ENCODE measurements at places on chromosomes 6 and 20.

GRCh38 chr6:52186075-52186474 is at the start of gene IL17A:
TSS of gene IL17A (plus strand) at chr6:52186375. CDS start at chr6:52186432, 57 bp downstream.
- no peaks in the 10 kb centered on the region for H3K27me3 ChIP-seq
- H3K4me3 ChIP-seq = no peak within 1 kb of the TSS
- no peak for DNase-seq
- no peaks in the 10 kb centered on the region for H3K36me3 ChIP-seq
- H3K4me1 ChIP-seq = peaks cover 7% of the 10 kb centered on the region

GRCh38 chr20:58956078-58956477 is 25.0 kb upstream of the NELFCD start:
- H3K4me1 ChIP-seq = no peaks in the 10 kb centered on the region
- no peaks in the 10 kb centered on the region for H3K36me3 ChIP-seq
- DNase-seq = no peak
- H3K27me3 ChIP-seq = no peaks in the 10 kb centered on the region

- no peaks in the 10 kb centered on the region for H3K4me1 ChIP-seq
- H3K36me3 ChIP-seq = no peaks in the 10 kb centered on the region
- DNase-seq = peak; percentile 33
- H3K27me3 ChIP-seq = no peaks in the 10 kb centered on the region
- no peak overlapping the region for H3K27ac ChIP-seq
Observed at GRCh38 chr6:152338335-152339125, 298.6 kb downstream of the SYNE1 start.

GRCh38 chr6:91664327-91664959 is 1077.6 kb upstream of the MAP3K7 start:
- H3K27ac ChIP-seq = no peak overlapping the region
- H3K36me3 ChIP-seq = no peaks in the 10 kb centered on the region
- no peaks in the 10 kb centered on the region for H3K4me1 ChIP-seq
- H3K4me3 ChIP-seq = no peak overlapping the region
- no peaks in the 10 kb centered on the region for H3K27me3 ChIP-seq

- no peak for DNase-seq
- H3K4me3 ChIP-seq = no peak overlapping the region
- H3K27me3 ChIP-seq = no peaks in the 10 kb centered on the region
- no peak overlapping the region for H3K27ac ChIP-seq
- no peaks in the 10 kb centered on the region for H3K36me3 ChIP-seq
Observed at GRCh38 chr6:162150295-162150694, 577.3 kb downstream of the PRKN start.

DNA sequence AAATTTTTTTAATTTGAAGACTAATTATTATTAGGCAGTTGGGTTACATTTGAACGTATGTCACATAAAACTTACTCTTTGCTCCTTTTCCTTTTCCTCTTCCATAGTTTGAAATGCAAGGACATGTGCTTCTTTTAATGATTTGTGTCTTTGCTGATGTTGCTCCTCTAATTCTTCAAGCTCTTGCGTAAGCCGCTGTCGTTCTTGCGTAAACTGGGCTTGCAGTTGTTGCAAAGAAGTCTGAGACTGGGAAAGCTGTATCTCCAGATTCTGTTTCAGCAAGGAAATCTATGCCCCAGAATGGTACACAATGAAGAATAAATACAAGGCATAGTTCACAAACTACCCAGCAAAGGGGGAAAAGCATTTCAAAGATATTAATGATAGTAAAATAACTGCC is 45.1 kb upstream of the MCM9 start:
- H3K36me3 ChIP-seq = no peaks in the 10 kb centered on the region
- no peaks in the 10 kb centered on the region for H3K27me3 ChIP-seq
- no peak overlapping the region for H3K27ac ChIP-seq
- DNase-seq = no peak
- no peaks in the 10 kb centered on the region for H3K4me1 ChIP-seq

DNA sequence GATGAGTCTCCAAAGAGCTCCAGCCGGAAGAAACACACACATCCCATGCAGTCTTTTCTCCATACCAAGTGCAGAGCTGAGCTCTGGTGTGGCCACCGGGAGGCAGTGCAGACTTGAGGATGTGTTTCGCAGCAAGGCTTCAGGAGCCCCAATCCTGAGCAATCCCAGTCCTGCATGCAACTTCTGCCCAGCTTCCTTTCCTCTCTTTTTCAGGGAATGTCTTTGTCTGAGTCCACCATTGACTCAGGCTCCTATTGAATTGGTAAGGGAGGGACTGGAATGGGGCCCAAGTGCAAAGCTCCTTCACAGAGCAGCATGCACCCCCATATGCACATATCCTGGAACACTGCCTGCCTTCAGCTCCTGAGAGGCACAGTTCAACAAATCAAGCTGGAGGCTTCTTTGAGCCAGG is 50.5 kb upstream of the ASIP start:
- H3K27me3 ChIP-seq = no peaks in the 10 kb centered on the region
- H3K27ac ChIP-seq = no peak overlapping the region
- DNase-seq = peak; percentile 89

Data from neural progenitor cell (in vitro differentiated cells).